ENCODE measurements at places on chromosomes 5 and 9. TPM values are rescaled to one million over a fixed set of nuclear protein-coding genes. Genes with fewer than 3 reads are reported as not detected.

DNA sequence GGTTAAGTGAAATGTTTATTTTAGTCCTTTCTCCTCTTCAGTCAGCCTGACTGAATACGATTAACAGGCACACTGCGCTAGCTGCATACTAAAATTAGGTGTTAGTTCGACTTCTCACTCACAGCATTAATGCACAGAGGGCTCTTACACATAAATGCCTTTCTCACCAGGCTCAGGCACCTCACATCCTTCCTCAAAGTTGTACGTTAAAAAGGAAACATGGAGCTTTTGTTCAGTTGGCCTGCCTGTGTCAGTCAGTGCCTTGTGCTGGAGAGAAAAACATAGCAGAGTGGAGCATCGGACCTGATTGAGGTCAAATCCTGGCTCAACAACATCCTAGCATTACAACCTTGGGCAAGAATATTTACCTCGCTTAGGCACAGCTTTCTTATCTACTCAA, 236.0 kb upstream of the ZNF462 start:
- DNase-seq, result no peak

GRCh38 chr5:167796672-167797071, 494.8 kb upstream of the WWC1 start:
- DNase-seq, result no peak

- no peak for DNase-seq
Measured at GRCh38 chr9:131700765-131701435, 39.0 kb downstream of the RAPGEF1 start.

DNA sequence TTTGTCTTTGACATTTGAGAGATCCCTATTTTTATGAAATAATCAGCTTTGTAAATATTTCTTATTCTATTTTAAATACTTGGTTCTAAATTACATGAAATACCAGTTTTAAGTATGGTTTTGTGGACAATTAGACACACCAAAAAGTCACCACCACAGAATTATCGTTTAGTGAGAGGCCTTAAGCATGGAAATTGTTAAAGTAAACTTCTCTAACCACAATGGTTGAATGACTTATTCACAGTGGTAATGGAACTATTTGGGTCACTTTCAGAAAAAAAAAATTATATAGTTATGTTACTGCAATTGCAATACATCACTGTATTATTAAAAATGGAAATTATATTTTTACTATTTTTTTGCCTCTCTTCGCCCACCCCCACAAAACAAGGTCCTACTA, 1252.5 kb downstream of the EFNA5 start:
- no peak for DNase-seq

GRCh38 chr9:129415942-129416651, 204.8 kb downstream of the C9orf50 start:
- DNase-seq, result no peak

GRCh38 chr9:1959371-1959770, 55.8 kb upstream of the SMARCA2 start:
- DNase-seq, result no peak

DNA sequence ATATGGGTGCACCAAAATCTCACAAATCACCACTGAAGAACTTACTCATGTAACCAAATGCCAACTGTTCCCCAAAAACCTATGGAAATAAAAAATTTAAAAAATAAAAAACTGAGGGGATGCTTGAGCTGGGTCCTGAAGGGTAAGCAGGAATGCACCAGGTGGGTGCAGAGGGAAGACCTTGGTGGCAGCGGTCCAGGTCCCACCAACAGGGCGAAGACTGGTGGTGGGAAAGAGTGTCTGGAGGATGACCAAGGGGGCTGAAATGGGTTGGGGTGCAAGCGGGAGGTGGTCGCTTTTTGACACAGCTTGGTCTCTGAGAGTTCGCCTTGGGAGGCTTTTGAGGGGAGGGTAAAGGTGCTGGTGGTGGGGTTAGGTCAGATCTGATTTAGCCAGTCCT, 3.3 kb upstream of the DAB2IP start:
- DNase-seq, result no peak

- DNase-seq, result peak; percentile 39
Measured at GRCh38 chr9:89603767-89604665, 796 bp upstream of the GADD45G start.

- DNase-seq, result peak; percentile 74
Measured at GRCh38 chr9:106799152-106799551, 63.8 kb upstream of the ZNF462 start.

DNA sequence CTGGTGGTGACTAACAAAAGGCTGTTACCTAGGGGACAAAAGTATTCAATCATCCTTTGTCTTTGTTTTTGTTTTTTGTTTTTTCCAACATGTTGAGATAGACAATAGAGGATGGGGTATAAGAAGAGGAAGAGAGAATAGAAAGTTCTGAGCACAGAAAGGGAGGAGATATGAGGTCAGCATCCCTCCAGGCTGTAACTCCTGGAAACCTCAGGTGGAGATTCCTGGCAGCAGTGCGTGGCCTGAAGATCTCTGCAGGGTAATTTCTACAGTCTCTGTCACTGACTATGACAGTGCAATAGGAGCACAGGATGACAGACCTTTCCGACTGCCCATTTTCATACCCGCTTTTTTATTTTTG, 112.1 kb downstream of the ADRB2 start:
- DNase-seq, result peak; percentile 80

- DNase-seq, result no peak
Measured at GRCh38 chr9:133163504-133164172, at the start of gene GBGT1. TSS of gene GBGT1 (minus strand) at chr9:133163914. CDS start at chr9:133162412, 1,502 bp downstream.

GRCh38 chr9:120263836-120264235, 316.1 kb downstream of the CDK5RAP2 start:
- DNase-seq, result no peak

DNA sequence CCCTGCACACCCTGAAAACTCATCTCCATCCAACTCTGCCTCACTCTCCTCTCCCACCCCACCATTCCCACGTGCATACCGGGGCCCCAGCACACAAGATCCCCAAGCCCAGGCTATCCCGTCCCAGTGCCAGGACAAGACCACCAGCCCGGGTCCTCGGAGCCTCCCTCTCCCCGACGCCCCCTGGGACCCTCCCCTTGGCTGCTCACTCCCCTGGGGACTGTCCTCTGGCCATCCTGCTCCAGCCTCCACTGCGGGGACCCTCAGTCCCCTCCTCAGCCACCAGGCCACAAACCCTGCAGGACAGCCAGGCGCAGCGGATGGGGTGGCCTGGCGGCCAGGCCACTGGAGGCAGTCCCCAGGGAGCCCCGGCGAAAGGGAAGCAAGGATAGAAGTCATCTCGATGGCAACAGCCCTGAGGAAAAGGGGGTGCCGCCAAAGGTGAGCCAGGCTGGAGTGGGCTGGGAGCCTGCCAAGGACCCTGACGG, 62.8 kb downstream of the C9orf50 start:
- DNase-seq, result no peak

- peak; percentile 96 for DNase-seq
Measured at GRCh38 chr9:116288658-116289057, 135.1 kb downstream of the PAPPA start.

- DNase-seq, result no peak
Measured at GRCh38 chr9:123998278-123998925, 13.2 kb upstream of the LHX2 start.

DNA sequence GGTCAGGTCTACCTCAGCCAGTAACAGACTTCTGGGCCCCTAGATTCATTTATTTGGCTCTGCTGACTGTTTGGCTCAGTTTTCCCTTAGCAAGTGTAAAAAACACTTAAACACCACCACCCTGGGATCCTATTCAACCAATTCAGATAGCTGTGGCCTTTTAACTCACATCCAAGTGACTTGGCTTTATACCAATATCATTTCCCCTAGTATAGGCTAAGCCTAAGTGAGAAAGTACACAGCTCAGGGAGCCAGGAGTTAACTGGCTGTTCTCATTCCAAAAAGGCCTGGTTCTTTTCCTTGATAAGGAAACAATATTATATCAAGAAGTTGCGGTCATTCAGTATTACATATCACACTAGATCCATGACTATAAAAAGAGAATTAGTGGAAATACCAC, 163.5 kb downstream of the ARL15 start:
- no peak for DNase-seq

DNA sequence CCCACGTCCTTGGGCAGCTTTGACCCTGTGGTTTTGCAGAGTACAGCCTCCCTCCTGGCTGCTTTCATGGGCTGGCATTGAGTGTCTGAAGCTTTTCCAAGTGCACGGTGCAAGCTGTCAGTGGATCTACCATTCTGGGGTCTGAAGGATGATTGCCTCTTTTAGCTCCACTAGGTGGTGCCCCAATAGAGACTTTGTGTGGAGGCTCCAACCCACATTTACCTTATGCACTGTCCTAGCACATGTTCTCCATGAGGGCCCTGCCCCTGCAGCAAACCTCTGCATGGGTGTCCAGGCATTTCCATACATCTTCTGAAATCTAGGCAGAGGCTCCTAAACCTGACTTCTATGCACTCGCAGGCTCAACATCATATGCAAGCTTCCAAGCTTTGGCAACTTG, 644.2 kb upstream of the CDH9 start:
- peak; percentile 10 for DNase-seq

DNA sequence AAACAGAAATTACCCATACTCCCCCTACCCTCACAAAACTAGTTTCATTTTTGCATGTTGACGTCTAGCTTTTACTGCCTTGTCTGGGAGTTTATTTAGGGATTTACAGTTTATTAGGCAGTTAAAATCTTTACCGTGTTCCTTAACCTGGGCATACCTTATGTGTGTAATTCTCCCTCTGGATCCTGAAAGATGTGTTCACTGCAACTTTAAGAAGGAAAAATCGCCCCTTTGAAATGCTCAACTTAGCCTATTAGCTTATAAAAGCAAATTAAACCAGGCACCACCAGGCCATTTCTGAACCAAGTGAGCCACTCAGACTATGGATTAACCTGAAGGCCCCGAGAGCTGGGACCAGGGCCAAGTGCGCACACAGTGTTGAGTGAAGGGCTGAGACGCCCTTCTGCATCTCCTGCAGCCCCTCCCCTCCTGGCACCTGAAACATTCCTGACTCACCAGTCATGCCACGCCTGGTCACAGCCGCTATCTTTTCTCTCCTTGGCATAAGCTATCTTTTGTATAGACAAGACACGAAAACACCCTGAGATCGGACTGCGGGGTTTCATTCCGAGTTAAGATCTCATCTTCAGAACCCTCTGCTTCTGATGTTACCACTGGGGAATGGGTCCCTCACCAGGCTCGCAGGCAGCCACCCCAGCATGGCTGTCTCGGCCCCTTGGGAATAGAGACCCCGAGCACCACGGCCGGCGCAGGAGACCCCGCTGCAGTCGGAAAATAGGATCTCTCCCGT, 111.9 kb downstream of the ROR2 start:
- peak; percentile 5 for DNase-seq

- peak; percentile 5 for DNase-seq
Measured at GRCh38 chr5:54491326-54491725, 26.2 kb upstream of the SNX18 start.

- no peak for DNase-seq
Measured at GRCh38 chr9:68847765-68848164, 142.7 kb downstream of the PIP5K1B start.

DNA sequence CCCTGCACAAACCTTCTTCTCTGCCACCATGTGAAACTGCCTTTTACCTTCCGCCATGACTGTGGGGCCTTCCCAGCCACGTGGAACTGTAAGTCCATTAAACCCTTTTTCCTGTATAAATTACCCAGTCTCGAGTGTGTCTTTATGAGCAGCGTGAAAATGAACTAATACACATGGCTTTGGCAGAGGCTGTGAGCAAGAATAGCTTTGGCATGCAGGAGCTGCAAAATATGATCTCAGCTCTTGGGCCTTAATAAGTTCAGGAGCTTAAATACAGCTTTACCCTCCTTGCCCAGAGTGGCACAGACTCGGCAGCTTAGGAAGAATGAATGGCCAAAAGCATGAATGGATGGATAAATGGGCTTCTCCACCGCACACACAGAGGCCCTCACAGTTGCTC, 15.7 kb upstream of the SLC36A1 start:
- DNase-seq, result no peak

GRCh38 chr5:177427919-177428573, 1.6 kb downstream of the GRK6 start:
- DNase-seq, result no peak

GRCh38 chr9:92716557-92716956, 46.6 kb upstream of the IPPK start:
- peak; percentile 46 for DNase-seq

GRCh38 chr5:104353371-104353770, 790.8 kb upstream of the NUDT12 start:
- peak; percentile 4 for DNase-seq

Gene DBH
- not detected for total RNA-seq

Gene RETREG1
- 49.7 TPM for total RNA-seq

Gene LRRTM2
- total RNA-seq, result 1.2 TPM

Gene TLX3
- not detected for total RNA-seq

Gene DRD1
- not detected for total RNA-seq

Gene CDH12
- total RNA-seq, result not detected

Gene RPL7A
- total RNA-seq, result 1,542 TPM

All from mammary epithelial cell (primary cell).